NCI-H2171 treated with DMSO at 0.1 percent for 48 hours (cell line): ENCODE measurements at places on chromosomes 1 and 21.

- no peak for DNase-seq
Measured at GRCh38 chr1:235287208-235287882, 40.6 kb downstream of the ARID4B start.

DNA sequence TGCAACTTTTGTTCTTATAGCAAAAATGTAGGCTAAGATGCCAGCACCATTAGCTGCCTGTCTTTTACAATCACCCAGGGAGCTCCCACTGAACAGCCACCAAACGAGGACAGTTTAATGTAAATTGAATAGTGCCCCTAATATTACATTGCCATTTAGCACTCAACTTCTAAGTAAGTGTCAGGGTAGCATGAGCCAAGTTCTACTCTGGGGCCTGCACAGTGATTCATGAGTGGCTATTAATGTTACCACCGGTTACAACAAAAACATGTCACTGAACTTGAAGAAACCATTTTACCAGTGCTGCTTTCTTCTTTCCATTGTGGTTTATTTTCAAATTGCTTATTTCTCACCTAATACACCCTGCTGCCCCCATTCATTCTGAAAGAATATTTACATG lies 295.6 kb upstream of the RRP15 start:
- DNase-seq: no peak

DNA sequence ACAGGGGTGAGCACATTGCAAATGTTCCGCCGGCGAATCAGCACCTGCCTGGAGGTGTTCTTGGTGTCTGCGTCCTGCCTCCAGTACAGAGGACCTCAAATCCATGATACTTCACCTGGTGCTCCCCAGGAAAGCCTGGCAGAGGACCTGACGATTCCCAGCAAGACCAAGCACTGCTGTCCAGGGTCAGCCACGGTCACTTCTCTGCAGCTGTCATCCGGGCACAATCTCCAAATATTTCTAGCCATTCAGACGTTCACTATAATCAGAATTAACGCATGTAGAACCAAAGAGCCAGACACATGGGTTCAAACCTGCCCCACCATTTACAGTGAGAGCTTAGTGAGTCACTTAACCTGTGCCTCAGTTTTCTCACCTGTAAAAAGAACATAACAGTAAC lies 74.5 kb downstream of the CLIC6 start:
- DNase-seq: no peak

- DNase-seq: no peak
Measured at GRCh38 chr1:10398278-10398733, 558 bp upstream of the PGD start.

- DNase-seq: no peak
Measured at GRCh38 chr1:41053316-41053715, 31.8 kb upstream of the SLFNL1 start.
